Activated naive CD8-positive, alpha-beta T cell treated with anti-CD3 and anti-CD28 coated beads, Interleukin-2, amount 10 ng/mL, durations not matched to agents 7 days and 5 days (primary cell): ENCODE measurements at places on chromosomes 4 and X.

DNA sequence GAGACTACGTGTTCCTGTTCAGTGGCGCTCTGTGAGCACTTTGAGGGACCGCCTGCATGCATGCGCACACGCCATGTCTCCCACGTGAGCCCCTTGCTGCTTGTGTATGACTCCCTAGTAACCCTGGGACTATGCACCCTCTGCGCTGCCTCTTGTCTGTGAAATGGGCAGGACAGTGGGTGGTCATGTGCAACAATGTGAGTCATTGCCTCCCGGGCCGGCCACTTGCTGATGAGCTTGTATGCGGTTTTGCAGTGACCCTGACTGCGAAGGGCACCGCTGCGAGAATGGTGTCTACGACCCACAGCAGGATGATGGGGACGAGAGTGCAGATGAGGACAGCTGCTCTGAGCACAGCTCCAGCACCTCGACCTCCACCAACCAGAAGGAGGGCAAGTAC, 61.4 kb downstream of the TNIP2 start:
- no peak for DNase-seq

DNA sequence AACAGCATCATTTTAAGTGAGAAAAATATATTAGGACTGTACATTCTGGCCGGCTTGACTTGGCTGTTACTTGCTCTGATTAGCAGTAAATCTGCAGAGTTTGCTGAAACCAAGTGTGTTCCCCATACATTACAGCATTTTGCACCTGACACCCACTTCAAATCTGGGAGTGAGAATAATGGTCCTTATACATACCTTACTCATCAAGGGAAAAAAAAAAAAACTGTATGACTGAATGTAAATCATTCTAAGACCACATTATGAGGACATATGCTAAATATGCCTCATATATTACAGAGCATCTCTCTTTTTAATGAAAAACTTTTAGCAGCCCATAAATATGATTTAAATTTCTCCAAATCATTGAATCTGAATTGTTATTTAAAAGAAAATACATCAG, 406.7 kb downstream of the SPOCK3 start:
- no peak for DNase-seq

- no peak for DNase-seq
Measured at GRCh38 chr4:7341491-7342222, 93.1 kb downstream of the PSAPL1 start.

DNA sequence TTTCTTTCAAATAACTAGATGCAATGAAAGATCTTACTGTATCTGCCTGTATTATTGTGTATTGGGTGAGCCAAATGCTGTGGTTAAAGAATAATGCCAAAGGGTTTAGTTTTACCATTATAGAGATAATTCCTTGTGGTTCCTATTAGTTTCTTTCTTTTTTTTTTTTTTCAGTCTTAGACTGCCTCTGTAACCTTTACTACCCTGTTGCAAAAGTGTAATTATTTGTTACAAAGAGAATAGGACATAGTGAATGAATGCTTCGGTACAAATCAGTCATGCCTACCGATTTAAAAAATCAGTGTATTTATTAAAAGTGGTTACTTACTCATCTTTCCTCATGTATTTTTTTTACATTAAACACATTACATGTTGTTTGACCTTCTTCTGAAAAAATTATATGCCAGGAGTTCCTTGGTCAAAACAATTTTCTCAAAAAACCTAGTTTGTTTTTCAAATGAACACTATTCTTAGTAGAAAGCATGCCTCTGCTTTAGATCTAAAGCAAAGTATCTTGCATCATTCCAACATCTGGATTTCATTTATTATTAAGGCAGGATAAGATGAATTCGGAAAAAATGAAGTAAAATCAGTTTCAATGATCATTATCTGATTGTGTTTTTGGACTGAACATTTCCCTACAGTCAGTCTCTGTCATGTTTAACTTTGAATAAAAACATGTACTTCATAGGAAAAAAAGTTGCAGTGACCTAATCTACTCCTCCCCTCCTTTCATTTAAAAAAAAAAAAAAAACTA, 21.2 kb upstream of the SYNPO2 start:
- no peak for DNase-seq
